ENCODE measurements at places on chromosomes 6 and 20.

DNA sequence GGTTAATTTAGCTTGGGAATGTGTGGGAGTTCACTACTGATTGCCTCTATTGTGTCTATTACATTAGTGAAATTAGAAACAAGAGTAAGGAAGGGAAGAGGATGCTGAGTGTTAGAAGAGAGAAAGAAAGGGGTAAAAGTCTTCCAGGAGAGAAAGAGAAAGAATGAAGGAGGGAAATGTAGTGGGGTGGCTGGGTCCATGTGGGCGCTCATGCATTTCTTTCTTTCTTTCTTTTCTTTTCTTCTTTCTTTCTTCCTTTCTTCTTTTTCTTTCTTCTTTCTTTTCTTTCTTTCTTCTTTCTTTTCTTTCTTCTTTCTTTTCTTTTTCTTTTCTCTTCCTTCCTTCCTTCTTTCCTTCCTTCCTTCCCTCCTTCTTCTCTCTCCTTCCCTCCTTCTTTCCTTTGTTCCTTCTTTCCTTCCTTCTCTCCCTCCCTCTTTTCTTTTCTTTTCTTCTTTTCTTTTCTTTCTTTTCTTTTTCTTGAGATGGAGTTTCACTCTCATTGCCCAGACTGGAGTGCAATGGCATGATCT, 16.2 kb upstream of the SALL4 start:
- no peak for DNase-seq

DNA sequence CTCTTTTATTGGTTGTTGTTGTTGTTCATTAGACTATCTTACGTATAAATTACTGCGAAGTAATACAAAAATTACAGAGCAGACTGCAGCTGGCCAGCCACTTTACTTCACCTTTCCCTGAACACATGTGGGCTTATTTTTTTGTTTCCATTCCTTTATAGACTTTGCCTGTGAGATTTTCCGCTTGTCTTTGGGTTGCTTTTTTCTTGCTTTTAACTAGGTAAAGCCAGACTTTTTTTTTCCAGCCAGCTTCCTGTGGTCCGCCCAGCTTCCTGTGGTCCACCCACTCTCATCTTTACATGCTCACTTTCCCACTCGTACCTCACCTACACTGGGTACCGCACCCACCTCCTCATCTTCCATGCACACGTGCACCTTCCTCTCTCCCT, 79.0 kb downstream of the IPCEF1 start:
- DNase-seq = no peak

DNA sequence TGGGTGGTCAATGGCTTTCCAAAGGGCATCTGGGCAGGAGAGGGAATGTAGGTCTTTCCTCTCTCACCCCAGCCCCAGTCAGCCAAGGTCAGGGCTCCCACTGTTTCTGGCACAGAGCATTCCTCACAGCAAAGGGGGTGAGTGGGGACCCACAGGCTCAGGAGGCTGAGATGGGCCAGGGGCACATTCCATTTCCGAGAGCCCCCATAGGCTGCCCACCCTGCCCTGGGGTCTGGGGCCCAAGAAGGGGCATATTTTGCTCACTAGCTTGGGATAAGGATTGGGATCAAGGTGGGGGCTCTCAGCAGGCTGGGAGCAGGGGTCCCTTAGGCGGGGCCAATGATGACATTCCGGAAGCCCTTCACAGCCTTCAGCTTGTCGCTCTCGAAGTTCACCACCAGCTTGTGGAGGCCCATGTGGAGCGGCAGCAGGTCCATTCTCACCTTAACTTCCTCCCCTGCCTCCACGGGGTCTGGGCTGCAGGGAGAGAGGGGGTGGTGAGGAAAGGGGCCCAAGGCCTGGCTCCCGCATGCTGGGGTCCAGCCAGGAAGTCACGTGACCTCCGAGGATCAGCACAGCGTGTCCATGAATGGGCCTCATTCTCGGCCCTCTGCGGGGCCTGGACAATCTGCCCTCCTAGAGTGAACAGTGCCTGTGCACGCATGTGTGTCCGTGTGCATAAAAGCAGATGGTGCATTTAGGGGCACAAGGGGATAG, 35.0 kb downstream of the TGM2 start:
- DNase-seq = no peak

DNA sequence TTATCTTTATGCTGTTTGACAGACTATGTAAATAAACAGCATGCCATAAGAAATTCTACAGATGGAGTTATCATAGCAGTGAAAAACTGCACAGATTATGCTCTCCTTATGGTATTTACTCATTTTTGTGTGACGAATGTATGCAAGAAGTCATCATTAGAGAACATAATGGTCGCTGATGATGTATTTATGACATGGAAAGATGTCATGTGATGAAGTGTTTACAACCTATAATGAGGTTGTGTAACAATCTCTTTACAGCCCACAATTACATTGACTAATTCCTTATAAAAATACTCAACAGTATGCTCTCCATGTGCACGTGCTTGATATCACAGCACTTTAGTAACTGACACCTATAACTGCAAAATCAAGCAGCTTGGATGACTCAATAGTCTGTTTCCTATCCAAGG, 192.4 kb downstream of the BMP2 start:
- DNase-seq = peak; percentile 23

DNA sequence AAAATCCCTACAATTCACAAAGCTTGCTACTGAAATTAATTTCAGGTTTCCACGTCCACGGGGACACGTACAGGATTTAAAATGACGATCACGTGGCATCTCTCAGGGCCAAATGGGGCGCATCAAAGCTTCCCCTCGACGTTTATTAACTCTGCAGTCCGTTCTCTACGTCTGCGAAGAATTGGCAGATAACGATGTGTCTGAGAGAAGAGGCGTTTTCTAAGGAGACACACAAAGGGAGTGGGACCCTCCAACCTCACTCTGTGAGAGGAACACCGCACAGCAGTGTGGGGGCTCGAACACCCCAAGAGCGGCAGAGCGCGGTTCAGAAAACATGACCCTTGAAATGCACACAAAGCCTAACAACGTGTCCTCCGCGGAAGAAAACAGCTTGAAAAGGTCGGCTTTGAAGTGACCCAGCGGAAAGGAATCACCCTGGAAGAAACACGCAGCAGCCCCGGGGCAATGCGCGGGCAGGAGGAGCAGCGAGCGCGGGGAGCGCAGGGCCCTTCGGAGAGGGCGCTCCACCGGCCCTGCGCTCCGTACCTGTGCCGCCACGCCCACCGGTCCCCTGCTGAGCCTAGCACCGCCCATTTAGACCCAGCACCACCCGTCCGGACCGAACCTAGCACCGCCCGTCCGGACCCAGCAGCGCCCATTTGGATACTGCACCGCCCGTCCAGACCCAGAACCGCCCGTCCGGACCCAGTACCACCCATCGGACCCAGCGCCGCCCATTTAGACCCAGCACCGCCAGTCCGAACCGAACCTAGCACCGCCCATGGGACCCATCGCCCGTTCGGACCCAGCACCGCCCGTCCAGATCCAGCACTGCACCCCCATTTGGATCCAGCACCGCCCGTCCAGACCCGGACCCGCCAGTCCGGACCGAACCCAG, 1.1 kb upstream of the AFDN start:
- DNase-seq = no peak

GRCh38 chr6:77774457-77774856, 121.6 kb downstream of the MEI4 start:
- DNase-seq = no peak

GRCh38 chr6:4402477-4402976, 267.2 kb upstream of the ECI2 start:
- peak; percentile 70 for DNase-seq

GRCh38 chr6:82095091-82095490, 152.5 kb downstream of the IBTK start:
- DNase-seq = no peak

GRCh38 chr6:88512951-88513350, 346.8 kb upstream of the CNR1 start:
- peak; percentile 59 for DNase-seq

DNA sequence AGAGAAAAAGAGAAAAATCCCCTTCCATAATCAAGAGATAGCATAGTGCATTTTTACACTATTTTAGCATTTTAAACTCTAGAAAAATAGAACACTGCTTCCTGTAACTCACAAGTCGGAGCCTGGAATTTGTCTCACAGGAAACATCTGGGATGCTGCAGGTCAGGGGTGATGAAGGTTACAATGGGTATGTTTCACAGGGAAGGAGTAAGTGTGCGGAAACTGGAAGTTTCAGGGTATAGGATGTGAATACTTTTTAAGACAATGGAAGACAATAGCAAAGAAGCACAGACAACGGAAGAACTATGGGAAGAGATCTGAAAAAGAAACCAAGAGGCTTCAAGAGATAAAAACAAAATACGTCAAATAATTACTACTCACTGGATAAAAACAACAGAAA, 361.0 kb upstream of the MARCKS start:
- DNase-seq = no peak

- DNase-seq = no peak
These were observed 5.3 kb downstream of the ZNF512B start for GRCh38 chr20:63964412-63964811.

GRCh38 chr6:15434263-15434662, 188.4 kb downstream of the JARID2 start:
- peak; percentile 56 for DNase-seq

GRCh38 chr20:52103913-52104545, 87.5 kb downstream of the ZFP64 start:
- no peak for DNase-seq

DNA sequence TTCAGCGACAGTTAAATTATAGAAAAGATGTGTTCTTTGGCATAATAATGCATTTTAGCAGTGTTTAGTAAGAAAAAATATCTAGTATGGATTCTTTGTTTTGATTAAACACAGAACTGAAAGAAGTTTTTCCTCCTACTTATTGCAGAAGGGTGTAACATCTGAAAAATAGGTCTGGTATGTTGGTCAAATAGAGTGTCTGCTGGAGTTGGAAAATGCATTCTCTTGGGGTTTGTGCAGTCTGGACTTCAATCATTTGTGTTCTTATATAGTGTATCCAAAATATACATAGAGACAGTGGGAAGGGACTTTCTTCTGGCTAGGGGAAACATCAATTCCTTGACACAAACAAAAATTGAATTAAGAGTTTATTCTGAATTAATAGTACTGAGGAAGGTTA, 132.4 kb upstream of the MAN1A1 start:
- no peak for DNase-seq

- peak; percentile 43 for DNase-seq
These were observed 368.3 kb upstream of the SASH1 start for GRCh38 chr6:147974376-147974775.

DNA sequence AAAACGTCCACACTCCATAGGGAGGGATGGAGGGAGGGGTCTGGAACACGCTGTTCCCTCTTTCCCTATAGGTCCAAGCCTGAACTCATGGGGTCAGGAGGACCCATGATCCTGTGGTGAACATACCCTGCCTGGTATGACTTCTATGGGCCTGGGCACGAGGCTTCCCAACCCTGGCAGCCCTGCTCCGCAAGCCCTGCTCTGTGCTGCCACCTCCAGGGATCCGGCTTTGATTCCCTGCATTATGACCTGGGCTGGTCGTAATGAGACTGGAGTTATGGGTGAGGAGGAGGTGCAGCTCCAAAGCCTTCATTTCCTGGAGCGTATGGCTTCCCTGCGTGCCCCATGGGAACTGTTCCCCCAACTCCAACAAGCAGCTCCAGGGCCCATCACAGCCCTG, 54.9 kb downstream of the CDH22 start:
- DNase-seq = no peak

- DNase-seq = no peak
These were observed 127.2 kb downstream of the MTHFD1L start for GRCh38 chr6:150992703-150993102.

DNA sequence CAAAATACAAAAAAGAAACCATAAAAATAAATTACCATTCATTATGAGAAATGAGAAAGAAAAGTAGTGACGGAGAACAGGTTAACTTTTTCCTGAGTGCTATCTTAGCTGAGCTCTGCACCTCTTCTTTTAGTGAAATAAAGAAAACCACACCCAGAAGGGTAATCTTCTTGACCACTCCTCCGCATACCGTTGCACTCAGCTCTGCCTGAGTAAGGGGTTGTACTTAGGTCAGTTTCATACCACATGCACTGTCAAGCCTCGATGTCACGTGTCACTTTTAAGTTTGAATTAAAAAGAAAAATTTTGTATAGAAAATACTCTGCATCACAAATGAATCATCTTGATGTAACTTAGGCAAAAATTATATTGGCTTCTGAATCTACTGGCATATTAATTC, 2.8 kb downstream of the EZR start:
- peak; percentile 73 for DNase-seq

- no peak for DNase-seq
These were observed 102.0 kb downstream of the ERMARD start for GRCh38 chr6:169853196-169854082.

DNA sequence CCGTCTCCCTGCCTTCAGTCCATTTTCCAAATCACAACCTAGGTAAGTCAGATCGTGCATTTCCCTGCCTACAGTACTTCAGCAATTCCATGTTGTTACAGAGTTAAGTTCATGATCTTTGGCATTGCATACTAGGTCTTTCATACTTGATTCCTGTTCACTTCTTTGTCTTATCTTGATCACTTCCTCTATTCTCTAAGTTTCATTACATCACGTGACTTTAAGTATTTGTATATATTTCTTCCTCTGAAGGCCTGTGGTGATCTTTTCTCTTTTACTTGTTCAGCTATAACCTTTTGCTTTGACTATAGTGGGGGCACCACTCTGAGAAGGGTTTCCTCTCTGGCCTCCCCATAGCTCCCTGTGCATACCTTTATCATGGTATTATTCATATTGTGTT, 100.2 kb downstream of the TRMT11 start:
- DNase-seq = no peak

- DNase-seq = no peak
These were observed 94.5 kb downstream of the BACH2 start for GRCh38 chr6:90202156-90202555.

DNA sequence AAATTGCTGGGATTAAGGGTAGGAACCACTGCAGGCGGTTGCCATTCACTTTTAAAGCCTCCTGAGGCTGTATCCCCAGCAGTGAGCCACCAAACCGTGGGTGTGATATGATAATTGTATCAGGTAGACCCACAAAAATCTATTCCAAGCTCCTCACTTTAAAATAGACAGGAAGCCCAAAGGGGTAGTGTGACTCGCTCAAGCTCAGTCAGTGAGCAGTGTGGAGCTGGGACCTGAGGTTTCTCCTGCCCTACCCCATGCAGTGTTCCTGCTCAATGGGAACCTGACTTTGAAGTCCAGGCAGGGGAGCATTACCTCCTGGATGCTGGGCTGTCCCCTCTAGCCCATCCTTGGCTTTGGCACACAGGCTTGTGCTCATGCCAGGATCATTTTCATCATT, 14.9 kb upstream of the MAPRE1 start:
- DNase-seq = peak; percentile 5

GRCh38 chr6:116446399-116446798, 14.8 kb upstream of the CALHM6 start:
- peak; percentile 70 for DNase-seq

DNA sequence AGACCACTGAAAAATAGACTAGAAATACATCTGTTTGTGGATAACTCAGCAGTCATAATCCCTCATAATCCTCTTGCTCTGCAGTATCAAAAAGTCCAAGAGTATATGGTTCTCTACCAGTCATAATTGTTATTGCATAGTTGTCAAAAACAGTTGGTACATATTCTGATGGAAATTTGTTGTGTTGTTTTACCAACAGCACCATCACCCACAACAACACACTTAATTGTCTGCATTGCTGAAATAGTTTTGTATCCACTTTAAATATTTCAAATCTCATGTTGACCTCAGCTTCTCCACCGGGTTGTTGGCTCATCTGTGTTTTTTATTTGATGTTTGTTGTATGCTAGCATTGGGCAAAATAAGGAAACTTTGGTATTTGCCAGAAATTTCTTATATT, 39.4 kb downstream of the ITCH start:
- no peak for DNase-seq

GRCh38 chr6:134169871-134170486, 117.6 kb upstream of the SLC2A12 start:
- peak; percentile 4 for DNase-seq

GRCh38 chr6:154672086-154672485, 61.1 kb upstream of the SCAF8 start:
- DNase-seq = no peak

GRCh38 chr6:136108361-136108945, 141.7 kb downstream of the MTFR2 start:
- no peak for DNase-seq
